GM12864 (cell line): ENCODE measurements at places on chromosomes 13 and 19.

- DNase-seq: no peak
These were observed 2.8 kb upstream of the RAX2 start for GRCh38 chr19:3774621-3775373.

DNA sequence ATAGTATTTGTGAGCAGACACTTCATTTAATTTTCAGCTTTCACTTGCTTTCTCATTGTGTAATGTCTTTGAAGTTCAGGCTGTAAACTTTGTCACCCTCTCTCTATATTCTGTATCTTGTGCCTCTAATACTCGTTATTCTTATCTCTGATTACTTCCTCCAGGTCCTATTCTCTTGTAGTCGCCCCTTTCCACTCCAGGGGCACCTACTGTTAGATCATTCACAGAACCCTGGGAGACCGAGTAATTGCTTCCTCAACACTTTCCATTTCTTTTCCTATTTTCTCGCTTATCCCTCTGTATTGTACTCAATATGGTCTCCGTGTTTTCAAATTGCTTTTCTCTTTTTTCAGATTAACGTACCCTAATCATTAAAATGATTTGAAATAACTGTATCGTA, 93.9 kb upstream of the TDRD3 start:
- DNase-seq: no peak

GRCh38 chr13:99572921-99573320, 71.6 kb downstream of the TM9SF2 start:
- no peak for DNase-seq

- DNase-seq: no peak
These were observed 6.3 kb downstream of the SIGLEC10 start for GRCh38 chr19:51410950-51411748.

GRCh38 chr13:109569958-109570711, 216.2 kb downstream of the IRS2 start:
- peak; percentile 5 for DNase-seq

- DNase-seq: no peak
These were observed 5.6 kb downstream of the SIGLEC7 start for GRCh38 chr19:51147663-51148062.

GRCh38 chr13:71577127-71577526, 289.9 kb downstream of the DACH1 start:
- no peak for DNase-seq

DNA sequence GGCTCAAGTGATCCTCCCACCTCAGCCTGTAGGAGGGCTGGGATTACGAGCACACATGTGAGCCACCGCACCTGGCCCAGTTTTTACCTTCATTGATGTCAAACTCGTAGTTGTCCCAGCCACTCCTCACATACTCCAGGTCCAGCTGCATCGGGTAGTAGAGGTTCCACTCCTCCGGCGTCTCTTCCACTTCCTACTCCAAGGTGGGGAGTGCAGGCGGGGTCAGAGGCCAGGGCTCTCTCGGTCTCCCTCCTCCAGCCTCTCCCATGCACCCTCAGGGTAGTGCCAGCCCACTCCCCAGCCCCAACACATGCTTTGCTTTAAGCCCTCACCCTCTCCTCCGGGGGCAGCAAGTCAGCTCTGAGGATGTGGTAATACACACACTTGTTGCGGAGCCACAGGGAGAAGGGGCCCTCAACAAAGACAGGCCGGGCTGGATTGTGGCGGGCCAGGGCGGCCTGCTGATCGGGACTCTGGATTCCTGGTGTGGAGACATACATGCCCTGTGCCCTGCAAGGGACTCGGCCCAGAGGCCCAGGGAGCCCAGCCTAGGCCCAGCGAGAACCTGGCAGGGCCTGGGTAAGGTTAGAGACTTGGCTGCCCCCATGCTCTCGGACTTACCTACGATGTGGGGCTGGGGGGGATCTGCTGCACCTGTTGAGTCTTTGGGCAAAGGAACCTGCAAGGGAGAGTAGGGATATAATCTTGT, 1.9 kb upstream of the ZNF653 start:
- no peak for DNase-seq

GRCh38 chr13:50990065-50990817, 80.7 kb downstream of the RNASEH2B start:
- DNase-seq: no peak

GRCh38 chr13:50016444-50016843, 1.2 kb downstream of the KCNRG start:
- DNase-seq: no peak
